Activated naive CD4-positive, alpha-beta T cell treated with Interleukin-2 at 50 U/mL for 16 hours (primary cell): ENCODE measurements at places on chromosomes 1 and 21.

DNA sequence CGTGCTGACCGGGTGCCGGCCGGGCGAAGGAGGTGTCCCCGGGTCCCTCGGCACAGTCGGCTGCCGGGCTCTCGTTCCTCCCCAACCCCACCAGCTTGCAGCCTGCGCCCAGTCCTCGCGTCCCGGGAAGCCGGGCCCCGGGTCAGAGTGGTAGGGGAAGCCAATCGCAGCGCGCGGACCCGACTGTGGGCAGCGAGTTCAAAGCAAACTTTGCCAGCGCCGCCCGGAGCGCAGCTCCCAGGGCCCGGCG is 328 bp downstream of the MYCL start:
- DNase-seq = no peak

- no peak for DNase-seq
Measured at GRCh38 chr1:28071813-28072212, 16.6 kb downstream of the EYA3 start.

DNA sequence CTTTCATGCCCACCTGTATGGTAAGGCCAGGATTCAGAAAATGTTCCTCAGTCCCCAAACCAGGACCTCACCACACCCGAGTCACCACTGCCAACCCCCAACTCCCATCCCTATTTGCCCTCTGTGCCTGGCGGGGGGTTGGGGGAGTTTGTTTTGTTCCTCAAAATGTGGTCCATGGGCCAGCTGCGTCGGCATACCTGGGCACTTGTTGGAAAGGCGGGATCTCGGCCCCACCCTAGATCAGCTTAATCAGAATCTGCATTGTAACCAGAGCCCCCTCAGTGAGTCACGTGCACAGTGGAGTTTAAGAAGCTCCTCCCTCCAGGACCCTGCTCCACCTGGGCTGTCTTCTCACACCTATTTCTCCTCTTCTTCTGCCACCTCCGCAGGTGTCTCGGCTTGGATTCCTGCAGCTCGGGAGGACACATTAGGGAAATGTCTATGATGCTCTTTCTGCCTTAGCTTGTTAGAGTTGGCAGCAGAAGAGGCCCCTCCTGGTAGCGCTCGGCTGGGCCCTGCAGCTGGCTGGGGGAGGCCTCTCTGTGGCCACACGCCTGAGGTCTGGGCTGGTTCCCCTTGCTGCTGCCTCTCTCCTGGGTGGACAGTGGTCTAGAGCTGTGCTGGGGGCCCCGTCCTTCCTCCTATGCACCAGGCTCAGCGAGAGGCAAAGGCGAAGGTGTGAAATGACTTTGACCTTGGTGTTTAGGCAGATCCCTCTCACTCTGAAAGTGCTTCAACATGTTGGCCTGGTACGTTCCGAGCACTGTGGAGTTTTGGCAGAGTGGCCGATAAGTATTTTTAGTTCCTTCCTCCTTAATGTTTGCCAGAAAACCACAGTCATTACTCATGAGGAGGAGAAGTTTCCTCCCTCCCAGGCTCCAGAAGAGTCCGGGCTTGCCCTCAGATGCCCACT is 41.8 kb upstream of the CAMTA1 start:
- peak; percentile 7 for DNase-seq

DNA sequence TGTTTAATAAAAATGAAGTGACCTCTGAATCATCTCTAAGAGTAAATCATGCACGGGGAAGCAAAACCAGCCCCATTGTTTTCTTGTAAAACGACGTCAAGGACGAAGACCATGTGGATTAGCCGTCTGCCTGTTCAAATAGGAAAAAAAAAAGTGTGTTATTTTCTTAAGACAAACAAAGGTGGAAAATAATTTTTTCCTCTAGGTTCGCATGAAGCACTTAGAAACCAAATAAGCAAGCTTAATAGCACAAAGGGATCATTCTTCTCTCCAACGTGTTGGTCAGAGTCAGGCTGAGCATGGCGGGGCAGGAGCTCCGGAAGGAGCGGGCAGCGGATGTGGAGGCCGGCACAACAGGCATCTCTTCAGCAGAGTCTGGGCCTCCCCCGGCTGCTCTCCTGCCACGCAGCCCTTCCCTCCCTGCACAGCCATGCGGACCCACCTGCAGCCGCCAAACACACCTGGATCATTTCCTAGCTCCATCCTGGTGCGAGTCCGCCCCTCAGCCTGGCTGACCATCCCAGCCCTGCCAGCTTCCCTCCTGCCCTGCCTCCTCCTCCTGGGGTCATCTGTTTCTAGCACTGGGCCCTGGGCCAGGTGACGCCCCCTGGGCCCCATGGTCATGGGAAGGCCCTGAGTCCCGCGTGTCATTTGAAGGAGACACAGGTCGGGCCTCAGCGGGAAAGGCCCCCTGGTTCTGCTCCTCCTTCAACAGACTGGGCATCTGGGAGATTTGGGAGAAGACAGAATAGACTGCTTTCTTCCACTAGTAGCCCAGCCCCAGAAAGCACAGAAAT is 40.2 kb downstream of the MX1 start:
- DNase-seq = no peak

- no peak for DNase-seq
Measured at GRCh38 chr1:197303463-197303862, 35.4 kb downstream of the CRB1 start.

GRCh38 chr1:88398338-88398737 is 285.7 kb upstream of the PKN2 start:
- no peak for DNase-seq

DNA sequence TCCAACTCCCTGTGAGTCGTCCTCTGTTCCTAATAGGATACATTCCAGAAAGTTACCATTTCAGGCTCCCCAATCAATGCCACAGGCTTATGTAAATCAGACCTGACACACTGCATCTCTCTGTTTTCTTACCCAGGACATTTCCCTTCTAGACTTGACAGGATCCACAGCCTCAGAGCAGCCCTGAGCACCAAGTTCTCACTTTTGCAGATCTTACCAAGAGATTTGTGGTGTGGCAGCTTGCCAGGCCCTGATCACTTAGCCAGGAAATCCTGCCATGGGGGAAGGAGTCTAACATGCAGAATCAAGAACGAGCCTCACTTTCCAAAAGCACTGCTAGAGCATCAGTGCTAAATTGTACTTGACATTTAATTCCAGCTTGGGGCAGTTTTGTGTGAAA is 202.9 kb downstream of the TBX15 start:
- no peak for DNase-seq

DNA sequence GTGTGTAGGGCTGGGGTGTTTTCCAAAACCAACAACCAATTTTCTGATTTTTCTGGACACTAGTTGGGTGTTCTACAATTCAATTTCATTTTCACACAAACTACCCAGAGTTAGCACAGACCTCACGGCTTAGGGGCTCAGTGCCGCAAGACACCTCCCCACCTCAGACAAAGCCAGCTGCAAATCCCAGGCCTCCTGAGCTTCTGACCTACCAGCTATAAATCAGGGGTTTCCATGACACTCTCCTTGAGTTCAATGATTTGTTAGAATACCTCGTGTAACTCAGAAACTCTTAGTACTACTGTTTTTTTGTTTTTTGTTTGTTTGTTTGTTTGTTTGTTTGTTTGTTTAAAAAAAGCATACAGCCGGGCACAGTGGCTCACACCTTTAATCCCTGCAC is 28.7 kb upstream of the FAM89A start:
- DNase-seq = no peak

DNA sequence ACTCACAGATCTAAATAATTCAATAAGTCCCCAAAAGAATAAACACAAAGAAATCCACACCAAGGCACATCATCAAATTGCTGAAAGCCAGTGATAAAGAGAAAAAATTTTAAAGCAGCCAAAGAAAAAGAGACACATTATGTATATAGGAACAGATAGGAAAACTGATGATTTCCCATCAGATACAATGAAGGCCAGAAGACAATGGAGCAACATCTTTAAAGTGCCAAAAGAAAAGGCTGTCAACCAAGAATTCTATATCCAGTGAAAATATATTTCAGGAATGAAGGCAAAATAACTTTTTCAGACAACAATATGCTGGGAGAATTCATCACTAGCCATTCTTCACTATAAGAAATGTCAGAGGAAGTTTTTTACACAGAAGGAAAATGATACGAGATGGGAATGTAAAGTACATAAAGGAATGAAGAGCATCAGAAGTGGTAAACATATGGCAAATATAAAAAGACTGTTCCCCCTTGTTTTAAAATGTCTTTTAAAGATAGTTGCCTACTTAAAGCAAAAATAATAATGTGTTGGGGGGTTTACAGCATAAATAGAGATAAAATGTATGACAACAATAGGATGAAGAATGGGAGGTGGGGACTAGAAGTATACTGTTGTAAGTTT is 9.4 kb upstream of the MYOG start:
- DNase-seq = no peak

DNA sequence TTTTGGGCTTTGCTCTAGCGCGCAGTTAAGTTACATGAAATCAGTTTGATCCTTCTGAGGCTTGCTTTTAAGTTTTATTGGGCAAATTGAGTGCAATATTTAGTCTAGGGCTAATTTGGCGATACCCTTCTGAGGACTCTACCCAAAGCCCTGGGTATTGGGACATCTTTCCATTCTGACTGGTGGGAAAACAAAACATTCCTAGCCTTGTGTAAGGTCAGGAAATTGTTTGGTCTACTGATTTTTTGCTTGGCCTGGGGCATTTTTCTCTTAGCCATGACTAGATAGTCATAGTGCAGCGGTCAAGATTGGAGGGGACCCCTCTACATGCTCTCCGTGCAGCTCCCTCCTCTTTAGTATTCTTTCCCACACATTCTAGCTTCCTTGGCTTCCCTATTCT is 189.6 kb upstream of the PTGFR start:
- DNase-seq = no peak

GRCh38 chr1:210681158-210681557 is 352.5 kb downstream of the HHAT start:
- DNase-seq = no peak

GRCh38 chr1:237809099-237809498 is 81.6 kb downstream of the ZP4 start:
- no peak for DNase-seq

GRCh38 chr1:173043253-173043652 is 7.5 kb downstream of the TNFSF18 start:
- DNase-seq = no peak

DNA sequence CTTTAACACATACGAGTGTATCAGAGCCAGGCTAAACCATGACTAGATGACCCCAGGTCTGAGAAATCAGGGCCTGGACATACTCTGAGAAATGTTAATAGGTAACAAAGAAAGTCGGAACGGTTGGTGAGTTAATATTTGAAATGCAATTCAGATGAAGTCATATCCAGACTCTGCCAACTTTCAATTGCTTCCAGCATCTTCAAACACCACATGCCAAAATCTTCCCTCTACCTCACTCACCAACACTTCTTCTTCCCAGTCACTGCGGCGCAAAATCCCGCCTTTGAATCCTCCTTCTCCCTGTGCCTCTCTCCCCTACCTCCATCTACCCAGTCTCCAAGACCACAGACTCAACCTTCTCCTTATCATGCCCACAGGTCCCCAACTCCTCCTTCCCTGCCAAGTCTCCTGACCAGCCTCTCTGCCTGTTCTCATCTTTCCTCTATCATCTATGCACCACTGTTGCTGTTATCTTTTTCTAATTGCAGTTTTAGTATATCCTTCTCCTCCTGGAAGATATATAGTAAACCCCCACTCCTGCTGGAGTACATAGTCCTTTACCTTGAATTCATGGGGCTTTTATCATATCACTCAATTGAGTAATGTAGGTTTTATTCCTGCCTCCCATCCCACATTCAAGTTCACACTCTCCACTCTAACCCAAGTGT is 41.3 kb downstream of the ZBTB18 start:
- no peak for DNase-seq

GRCh38 chr1:53562291-53562980 is 103.2 kb downstream of the DMRTB1 start:
- DNase-seq = peak; percentile 8

DNA sequence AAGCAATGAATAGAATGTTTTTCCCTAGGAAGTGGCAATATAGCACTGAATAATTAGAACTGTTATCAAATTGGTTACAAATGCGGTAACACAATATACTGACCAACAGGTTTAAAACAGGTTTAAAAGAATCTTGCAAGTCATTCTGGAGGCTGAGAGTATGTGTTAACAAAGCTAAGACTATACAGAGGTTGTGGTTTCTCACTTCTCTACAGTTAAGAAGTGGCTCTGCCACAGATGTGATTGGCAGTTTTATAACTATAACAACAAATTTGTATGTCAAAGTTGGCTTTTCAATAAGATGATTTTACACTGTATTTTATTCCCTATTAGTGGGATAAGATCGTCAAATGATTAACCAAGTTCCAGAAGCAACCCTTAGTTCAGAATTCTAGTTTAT is 7.1 kb downstream of the ANGEL2 start:
- no peak for DNase-seq

GRCh38 chr1:112686835-112687234 is 12.4 kb downstream of the MOV10 start:
- DNase-seq = no peak

GRCh38 chr1:178579095-178579494 is 66.2 kb downstream of the TEX35 start:
- DNase-seq = no peak

GRCh38 chr1:70866542-70867264 is 180.9 kb downstream of the PTGER3 start:
- no peak for DNase-seq

- DNase-seq = no peak
Measured at GRCh38 chr1:61192663-61193330, 110.4 kb downstream of the NFIA start.

DNA sequence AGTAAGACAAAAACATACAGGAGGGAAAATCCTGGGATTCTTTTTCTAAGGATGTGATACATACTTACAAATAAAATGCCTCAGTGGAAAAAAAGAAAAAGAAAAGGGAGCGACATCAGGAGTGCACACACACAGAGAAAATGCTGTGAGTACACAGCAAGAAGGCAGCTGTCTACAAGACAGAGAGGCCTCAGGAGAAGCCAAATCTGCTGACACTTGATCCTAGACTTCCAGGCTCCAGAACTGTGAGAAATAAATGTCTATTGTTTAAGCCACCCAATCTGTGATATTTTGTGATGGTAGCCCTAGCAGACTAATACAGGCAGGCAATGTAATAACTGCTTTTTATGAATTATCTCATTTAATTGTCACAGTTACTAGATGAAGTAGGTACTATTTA is 17.0 kb upstream of the TRIM45 start:
- DNase-seq = no peak

DNA sequence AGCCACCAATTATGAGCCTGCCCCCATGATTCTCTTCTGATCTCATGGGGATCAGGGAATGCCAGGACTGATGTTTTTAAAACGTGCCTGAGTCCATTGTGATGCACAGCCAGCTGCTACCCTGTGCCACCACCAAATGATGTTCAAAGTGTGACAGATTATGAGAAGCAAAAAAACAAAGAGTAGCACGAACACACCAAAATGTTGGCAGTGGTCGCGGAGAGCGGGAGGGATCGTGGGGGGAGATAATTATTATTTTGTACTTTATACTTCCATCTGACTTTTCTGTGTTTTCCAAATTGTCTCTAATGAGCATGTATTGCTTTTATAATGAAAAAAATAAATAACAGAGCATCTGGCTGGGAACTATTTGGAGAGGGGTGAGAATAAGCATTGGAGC is 50.5 kb downstream of the EPHB2 start:
- DNase-seq = no peak

DNA sequence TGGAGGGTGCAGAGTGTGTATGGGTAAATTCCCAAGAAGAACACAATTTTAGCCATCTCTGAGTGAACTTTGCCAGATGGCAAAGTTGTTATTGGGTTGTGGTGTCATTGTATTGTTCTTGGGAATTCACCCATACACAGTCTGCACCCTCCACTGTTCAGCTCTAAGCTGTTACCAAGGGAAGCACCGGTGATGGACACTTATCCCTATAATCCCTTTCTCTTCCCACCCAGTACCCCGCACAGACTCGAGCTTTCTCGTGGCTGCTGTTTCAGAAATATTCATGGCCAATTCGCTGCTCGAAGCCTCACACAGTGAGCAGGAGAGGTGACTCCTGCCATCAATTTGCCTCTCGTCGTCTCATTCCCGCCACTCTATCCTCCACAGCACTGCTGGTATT is 95.7 kb upstream of the PALMD start:
- DNase-seq = no peak
